ENCODE measurements at places on chromosomes 7 and 10. TPM values are rescaled to one million over a fixed set of nuclear protein-coding genes. Genes with fewer than 3 reads are reported as not detected.

ZCWPW1 gene
- total RNA-seq: 1.1 TPM

CDK14 gene
- total RNA-seq: 6.9 TPM

VSTM2A gene
- total RNA-seq: not detected

MASTL gene
- 24.2 TPM for total RNA-seq

PDE6C gene
- total RNA-seq: not detected

GATA3 gene
- 0.68 TPM for total RNA-seq

TMEM106B gene
- 27.5 TPM for total RNA-seq

CALU gene
- total RNA-seq: 245 TPM

PRTFDC1 gene
- total RNA-seq: 0.30 TPM

SSC4D gene
- total RNA-seq: 0.23 TPM

CHN2 gene
- not detected for total RNA-seq

FAM25A gene
- not detected for total RNA-seq

- no peak for DNase-seq
Measured at GRCh38 chr7:74371381-74372341, 82.0 kb upstream of the GTF2IRD1 start.

GRCh38 chr7:37831244-37831643 is 17.2 kb upstream of the NME8 start:
- DNase-seq: no peak

GRCh38 chr7:13827716-13828115 is 161.8 kb downstream of the ETV1 start:
- DNase-seq: no peak

- no peak for DNase-seq
Measured at GRCh38 chr7:136049818-136050461, 72.8 kb upstream of the MTPN start.

- DNase-seq: no peak
Measured at GRCh38 chr7:27518561-27519350, 143.9 kb downstream of the HIBADH start.

- no peak for DNase-seq
Measured at GRCh38 chr7:15764010-15764409, 77.5 kb upstream of the MEOX2 start.

DNA sequence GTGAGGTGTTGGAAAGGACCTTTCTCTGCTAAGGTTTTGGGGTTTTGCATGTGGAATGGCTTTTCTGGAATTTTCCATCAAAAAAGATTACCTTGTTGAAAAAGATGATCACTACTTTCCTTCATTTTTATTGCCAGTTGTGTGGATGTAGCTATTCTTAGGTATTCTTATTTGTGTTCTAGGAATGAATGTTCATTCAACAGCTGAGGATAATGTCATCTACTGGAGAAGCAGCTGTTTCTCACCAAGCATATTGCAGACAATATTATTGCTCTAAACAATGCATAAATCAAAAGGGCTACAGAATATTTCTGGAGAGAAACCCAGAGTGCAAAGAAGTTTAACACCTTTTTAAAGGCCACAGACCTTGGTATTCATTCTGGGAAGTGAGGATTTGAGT is 145.6 kb upstream of the CALCR start:
- DNase-seq: no peak

- DNase-seq: no peak
Measured at GRCh38 chr7:150924369-150924781, 53.7 kb downstream of the KCNH2 start.

DNA sequence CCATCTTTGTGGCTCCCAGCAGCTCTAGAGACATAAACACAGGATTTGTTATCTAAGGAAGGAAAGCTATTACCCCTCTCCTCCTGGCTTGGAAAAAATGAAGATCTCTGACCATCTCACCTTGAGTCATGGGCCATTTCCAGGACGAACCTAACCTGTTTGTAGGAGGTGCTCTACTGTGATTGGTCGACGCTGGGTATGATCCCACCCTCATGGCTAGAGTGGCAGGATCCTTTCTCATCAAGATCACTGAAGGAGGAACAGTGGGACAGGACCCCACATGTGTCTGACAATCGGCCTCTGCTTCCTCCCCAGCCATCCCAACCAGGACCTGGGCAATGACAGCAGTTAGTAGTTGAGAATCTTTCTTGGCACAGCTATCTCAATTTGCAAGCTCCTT is 144.1 kb downstream of the EMX2 start:
- no peak for DNase-seq

DNA sequence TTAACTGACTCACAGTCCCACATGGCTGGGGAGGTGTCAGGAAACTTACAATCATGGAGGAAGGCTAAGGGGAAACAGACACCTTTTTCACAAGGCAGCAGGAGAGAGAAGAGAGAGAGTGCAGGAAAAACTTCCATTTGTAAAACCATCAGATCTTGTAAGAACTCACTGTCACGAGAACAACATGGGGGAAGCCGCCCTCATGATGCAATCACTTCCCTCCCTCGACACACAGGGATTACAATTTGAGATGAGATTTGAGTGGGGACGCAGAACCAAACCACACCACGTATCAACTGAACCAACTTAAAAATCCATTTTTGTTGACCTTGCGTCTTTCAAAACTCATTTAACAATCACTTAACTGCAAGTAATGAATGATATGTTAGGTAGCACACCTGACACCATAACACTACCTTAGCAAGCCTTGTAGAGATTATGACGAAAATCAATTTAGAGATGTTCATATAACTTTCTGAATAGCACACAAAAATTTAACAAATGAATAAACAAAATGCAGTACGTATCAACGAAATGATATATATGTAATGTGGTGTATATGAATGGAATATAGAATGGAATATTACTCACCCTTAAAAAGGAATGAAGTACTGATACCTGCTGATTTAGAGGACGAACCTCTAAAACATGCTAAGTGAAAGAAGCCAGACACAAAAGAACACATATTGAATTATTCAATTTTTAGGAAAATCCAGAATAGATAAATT is 3.7 kb downstream of the FAM3C start:
- no peak for DNase-seq

DNA sequence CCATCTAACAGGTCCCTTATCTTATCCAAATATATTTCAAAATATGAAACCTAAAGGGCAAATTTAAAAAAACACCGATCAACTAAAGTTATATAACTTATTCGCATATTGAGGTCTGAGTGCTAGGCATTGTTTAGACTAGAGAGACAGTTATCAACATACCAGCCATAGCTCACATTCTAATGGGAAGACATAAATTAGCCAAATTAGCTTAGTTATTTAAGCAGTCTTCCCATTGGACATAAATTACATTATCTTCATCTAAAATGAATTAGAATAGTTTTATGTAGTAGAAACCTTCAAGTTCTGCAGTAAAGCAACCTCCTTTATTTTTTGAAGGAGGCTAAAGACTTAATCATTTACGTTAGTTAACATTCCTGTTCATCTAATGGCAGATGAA is 17.4 kb downstream of the KIF5B start:
- DNase-seq: no peak

DNA sequence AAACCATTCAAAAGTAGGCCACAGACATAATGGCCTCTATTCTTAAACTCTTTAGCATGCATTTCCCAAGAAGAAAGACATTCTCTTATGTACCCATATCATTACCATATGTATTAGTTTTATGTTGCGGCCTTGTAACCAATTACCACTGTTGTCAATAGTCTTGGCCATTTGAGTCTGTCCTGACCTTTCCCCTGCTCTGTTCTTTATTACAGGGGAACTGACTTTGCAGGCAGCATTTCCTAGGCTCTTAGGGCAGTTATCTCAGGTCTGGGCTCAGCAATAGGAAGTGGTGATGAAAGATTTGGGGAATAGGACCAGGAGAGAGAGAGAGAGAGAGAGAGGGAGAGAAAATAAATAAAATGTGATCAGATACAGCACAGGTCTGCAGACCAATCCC is 194.5 kb upstream of the LRGUK start:
- DNase-seq: no peak

DNA sequence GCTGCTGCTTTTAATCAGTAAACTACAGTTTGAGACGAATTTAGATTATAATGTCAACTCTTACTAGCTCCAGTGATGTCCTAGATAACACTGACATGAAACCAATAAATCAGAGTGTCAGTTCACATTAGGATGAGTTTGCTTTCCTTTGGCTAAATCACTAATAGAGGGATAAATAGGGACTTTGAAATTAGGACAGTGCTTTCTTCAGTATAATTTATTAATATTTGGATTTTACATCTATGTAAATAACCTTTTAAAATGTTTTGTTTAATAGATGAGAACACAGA is 55.6 kb downstream of the C1GALT1 start:
- no peak for DNase-seq

DNA sequence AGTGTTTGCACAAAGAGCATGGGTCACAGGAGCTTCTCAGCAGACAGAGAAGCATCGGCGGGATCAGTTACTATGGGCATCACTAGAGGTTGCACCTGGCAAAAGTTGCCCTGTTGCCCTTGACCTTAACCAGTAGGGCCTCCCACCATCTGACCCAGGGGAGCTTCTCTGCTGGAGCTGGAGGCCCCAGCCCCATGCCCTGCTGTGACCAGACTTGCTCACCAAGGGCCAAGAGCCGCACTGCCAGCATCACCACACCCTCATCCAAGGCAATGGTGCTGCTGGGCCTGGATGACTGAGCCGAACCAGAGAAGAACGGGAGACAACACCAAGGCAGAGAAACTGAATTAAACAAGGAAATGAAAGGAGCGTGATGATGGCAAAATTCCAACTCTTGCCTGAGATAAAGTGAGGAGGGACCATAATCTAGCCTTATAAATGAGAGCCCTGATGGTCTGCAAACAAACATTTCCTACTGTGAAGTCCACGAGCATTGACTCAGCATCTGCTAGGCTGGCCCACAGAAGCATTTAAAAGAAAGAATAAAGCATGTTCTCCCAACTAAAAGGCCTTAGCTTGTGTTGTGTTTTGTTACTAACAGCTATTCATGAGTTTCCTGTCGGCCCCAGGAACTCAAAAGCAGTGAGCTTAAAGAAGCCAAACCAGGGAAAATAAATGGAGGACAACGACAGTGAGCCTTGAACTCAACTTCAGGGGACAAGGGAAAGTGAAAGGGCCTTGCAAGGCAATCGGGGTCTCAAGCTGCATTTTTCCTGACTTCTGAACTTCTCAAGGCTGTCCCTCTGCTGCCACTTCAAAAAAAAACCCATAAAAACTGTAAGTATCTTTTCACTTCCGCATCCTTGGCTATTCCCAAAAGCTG is 60.4 kb downstream of the AFAP1L2 start:
- peak; percentile 25 for DNase-seq

- no peak for DNase-seq
Measured at GRCh38 chr10:807958-808353, 118.5 kb upstream of the DIP2C start.

DNA sequence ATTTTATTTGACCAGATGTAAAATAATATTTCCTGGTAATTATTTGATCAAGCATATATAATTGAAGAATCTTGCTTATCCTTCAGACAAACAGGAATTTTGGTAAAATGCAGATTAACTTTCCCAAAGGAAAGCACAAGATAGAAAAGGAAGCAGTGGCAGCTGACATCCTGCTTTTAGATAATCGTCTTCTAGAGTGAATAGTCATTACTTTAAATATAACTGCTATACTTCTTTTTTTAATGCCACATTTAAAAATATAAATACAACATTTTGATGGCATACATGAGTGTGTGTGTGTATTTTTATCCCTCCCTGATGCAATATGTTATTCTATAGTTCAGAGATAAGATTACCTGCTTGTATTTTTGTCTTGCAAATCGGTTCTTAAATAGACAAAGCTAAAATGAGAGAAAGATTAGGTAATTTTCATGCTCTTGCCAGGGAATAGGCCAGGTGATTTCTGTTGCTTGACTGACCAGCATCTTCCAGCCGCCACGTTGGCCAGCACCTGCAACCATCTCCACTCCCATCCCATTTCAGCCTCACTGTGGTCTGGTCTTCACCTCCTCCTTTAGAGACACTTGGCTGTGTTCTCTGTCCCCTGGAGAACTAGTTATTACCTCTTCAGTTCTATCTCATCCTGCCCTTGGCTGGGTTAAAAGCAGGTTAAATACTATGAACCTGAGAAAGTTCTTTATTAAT is 58.1 kb downstream of the MDFIC start:
- DNase-seq: no peak

- DNase-seq: no peak
Measured at GRCh38 chr7:140635816-140636215, 4.8 kb downstream of the DENND2A start.

DNA sequence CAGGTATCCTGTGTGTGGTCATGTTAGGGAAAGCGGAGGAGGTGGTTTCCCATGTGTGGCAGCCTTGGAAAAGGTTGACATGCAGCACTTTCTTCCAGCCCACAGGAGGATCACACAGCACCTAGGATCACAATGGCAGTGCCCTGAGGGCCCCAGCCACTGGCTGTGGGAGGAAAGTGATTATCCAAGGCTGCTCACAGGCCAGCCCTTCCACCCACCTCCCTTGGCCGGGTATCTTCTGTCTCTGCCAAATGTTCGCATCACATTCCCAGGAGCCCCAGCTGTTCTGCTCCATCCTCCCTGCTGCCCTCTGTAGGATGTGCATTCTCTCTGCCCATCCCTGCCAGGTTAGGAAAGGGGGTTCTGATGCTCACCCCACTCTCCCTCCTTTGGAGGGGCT is 2.5 kb upstream of the MLXIPL start:
- no peak for DNase-seq

DNA sequence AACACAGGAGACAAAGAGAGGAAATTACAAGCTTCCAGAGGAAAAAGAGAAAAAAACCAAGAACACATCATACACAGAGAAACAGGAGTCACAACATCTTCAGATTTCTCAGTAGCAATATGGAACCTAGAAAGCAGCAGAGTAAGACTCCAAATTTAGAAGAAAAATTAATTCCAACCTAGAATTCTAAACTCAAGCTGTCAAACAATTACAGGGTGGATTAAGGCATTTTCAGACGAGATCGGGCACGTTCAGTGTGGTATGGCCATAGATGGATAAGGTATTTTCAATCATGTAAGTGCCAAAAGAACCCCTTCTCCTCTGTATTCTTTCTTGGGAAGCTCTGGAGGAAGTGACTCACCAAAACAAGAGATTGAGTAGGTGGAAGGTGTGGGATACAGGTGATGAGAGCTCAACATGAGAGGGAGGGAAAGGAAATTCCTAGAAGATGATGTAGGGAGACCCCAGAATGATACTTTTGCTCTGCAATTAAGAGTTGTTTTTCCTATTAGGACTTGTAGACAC is 51.6 kb downstream of the FAM204A start:
- no peak for DNase-seq

GRCh38 chr10:75070476-75070875 is 41.0 kb upstream of the SAMD8 start:
- DNase-seq: no peak

- DNase-seq: peak; percentile 72
Measured at GRCh38 chr7:40815512-40815911, 680.7 kb downstream of the SUGCT start.

DNA sequence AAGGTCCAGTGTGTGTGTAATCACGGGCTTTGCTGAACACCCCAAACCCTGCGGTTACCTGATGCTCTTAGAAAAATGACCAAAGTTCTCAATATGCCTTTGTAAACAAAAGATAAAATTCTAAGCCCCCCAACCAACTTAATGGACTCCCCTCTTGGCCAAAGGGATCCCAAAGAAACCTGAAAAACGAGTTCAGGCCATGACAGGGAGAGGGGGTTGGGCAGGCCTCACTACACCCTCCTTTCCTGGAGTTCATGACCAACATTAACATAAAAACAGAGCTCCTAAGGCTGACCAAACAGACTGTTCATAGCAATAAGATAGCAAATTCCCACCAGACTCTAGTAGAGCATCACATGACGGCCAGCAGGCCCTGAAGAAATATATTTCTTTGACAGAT is 3.0 kb upstream of the VIPR2 start:
- DNase-seq: no peak

GRCh38 chr7:38908759-38909335 is at the start of gene VPS41:
Gene VPS41 (minus strand): TSS chr7:38909191. CDS start chr7:38909174, 17 bp downstream.
- DNase-seq: peak; percentile 71
